HFFc6 (cell line): ENCODE measurements at places on chromosomes 4 and X. TPM values are rescaled to one million over a fixed set of nuclear protein-coding genes. Genes with fewer than 3 reads are reported as not detected.

DNA sequence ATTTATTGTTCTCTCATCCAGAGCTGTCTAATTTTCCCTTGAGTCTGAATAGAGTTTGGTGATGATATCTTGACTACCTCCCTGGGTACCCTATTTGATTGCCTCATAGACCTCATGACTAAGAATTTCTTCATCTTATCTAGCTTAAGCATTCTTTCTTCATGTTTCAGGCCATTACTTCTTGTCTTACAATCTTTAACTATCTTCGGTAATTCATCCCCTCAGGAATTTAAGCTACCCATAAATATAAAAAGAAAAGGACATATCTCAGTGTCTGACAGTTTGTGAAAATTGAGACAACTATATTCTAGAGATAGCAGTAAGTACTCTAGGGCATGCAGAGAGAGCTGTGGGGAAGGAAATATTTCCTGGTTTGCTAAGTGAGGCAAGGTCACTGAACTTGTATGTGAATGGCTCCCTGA, 466.1 kb upstream of the GRID2 start:
- DNase-seq, result no peak

- peak; percentile 27 for DNase-seq
These were observed 37.4 kb upstream of the SLC10A4 start for GRCh38 chr4:48445704-48446103.

DNA sequence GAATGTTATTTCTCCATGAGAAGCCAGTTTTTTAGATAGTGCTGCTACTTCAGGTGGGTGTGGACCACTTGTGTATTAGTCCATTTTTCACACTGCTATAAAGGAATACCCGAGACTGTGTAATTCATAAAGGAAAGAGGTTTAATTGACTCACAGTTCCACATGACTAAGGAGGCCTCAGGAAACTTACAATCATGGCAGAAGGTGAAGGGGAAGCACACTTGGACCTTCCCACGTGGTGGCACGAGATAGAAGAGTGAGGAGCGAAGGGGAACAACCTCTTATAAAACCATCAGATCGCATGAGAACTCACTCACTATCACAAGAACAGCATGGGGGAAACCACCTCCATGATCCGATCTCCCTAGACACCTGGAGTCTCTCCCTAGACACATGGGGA, 3.4 kb upstream of the PPID start:
- DNase-seq, result no peak

DNA sequence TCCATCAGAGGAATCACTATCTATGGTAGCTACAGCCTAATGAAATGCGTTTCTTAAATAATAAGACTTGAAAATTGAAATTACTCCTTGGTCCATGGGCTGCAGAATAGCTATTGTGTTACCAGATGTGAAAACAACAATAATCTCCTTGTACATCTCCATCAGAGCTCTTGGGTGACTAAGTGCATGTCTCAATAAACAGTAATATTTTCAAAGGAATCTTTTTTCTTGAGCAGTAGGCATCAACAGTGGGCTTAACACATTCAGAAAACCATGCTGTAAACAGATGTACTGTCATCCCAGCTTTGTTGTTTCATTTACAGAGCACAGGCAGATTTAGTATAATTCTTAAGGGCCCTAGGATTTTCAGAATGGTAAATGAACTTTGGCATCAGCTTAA, 67.3 kb downstream of the GLUD2 start:
- no peak for DNase-seq

GRCh38 chrX:37686369-37686995, 891 bp downstream of the XK start:
- no peak for DNase-seq

- DNase-seq, result no peak
These were observed 582.0 kb downstream of the SPRY1 start for GRCh38 chr4:123978637-123979036.

DNA sequence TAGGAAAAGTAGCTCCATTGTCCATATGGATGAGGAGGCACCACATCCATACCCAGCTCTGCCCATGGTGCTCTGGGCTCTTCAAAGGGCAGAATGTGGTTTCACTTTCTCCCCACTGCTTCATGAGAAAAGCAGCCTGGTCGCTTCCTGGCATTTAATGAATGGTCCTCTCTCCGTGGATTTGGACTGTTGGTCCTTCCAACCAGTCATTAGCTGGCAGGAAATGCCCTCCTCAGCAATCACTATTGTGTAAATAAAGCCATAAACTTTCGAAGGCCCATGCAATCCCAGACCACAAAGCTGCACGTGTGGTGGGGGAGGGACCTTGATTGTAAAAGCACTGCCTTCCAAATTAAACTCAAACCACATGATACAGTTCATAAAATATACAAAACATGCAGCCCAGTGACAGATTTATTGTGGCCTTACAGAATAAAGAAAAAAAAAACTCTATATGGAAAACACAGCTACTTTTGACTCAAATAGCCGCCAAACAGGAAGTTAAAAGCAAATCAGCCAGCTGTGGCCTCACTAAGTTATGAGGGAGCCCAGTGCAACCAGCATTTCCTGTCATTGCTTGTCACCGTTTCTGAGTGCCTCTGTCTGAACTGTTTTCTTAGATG, 8.1 kb downstream of the MBNL3 start:
- peak; percentile 33 for DNase-seq

DNA sequence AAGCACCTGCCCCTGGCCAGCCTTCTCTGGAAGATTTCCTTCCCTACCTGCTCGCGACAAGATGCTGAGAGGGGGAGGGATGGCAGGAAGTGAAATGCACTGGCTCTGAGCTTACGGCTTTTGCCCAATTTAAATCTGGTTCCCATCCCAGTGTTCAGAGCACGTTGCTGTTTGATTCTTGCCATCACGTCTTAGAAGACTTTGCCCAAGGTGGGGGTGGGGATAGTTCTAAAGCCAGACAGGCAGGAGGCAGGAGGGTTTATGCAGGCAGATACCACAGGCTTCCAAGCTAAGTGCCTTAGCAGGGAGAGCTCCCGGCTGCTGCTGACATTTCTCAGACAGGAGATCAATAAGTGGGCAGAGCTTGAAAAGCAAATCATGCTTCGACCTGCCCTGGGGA, 393.9 kb downstream of the MID1IP1 start:
- DNase-seq, result no peak

GRCh38 chr4:93828332-93828994, at the start of gene ATOH1:
Gene ATOH1 (plus strand): TSS chr4:93828753. CDS start chr4:93828927, 174 bp downstream.
- DNase-seq, result no peak

DNA sequence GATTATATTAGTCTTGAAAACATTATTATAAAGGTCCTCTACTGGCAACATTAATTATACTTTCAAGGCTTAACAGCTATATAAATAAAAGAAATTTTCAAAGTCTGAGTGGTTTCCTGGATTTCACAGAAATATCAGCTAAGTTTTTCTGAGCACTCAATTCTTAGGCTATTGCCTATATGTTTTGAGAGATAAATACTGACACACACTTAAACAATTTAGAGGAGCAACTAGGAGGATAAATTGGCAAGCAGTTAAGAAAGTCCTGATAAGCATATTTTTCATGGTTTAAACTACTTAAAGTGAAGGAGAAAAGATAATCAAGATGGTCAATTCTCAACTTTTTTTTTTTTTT, 2.7 kb upstream of the MGARP start:
- DNase-seq, result peak; percentile 36

DNA sequence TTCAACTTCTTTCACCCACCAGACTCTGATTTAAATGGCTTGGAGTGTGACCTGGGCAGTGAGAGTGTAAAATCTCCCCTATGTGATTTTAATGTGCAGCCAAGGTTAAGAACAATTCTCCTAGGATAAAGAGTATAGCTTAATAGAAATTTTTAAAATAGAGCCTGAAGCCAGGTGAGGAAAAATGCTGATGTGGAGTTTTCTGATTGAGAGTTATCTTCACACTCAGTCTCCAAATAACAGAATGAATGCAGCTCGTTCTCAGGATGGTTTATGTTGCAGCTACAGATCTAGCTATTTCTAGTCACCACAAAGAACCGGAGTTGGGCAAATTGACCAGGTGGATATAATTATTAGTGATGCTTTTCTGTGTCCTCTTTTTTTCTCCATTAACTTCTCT, 70.7 kb downstream of the MOSPD2 start:
- DNase-seq, result no peak

DNA sequence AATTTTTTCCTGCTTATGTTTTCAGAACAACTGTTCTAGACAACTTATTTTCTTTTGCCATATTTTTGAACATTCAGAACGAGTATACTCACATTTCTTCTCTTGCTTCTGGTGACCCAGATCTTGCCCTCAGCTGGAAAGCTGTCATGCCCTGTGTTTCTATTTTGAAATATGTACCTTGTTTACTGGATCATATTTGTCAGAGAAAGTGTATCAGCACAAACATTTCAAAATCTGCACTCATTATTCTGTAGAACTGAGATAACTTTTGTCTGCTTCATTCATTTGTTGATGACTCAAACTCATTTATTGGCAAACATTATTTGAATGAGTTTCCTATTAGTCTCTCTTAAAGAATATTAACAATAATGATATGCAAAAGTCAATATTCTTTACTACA, 46.2 kb upstream of the FAM9A start:
- no peak for DNase-seq

Gene RASSF6
- total RNA-seq, result not detected in 3 replicates

Gene SULT1B1
- not detected in 3 replicates for total RNA-seq

Gene SORBS2
- total RNA-seq, result 0.48 to 3.2 TPM (median 2.5 TPM) in 3 replicates

Gene XG
- total RNA-seq, result 0.35 TPM in 1 of 3 replicates, not detected in the others

Gene GEMIN8
- total RNA-seq, result 12.3 to 14.3 TPM (median 14.1 TPM) in 3 replicates

Gene GSX2
- not detected in 3 replicates for total RNA-seq

Gene POF1B
- not detected in 3 replicates for total RNA-seq
